Germinal center (tissue), 1 donor: ENCODE measurements at places on chromosomes 6 and 20.

- no peak for DNase-seq
Observed at GRCh38 chr20:2261046-2261485, 34.7 kb upstream of the TGM3 start.

DNA sequence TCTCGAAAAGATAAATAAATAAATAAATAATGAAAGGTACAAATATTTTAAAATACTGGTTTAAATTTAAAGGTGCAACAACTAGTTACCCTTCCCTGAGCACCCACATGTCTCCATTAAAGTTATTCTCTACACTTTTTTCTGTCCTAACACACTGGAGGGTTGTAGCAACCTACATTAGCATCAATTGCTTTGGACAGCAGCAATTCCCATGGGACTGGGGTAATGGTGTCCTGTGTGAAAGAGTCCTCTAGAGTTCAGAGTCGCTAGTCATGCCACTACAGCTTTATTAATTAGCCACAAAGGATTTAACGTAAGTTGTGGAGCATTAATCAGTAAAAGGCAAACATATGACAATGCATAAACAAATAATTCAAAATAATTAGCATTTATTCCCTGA lies 14.1 kb upstream of the CD24 start:
- no peak for DNase-seq

- no peak for DNase-seq
Observed at GRCh38 chr6:130558131-130558530, 192.3 kb downstream of the TMEM200A start.

DNA sequence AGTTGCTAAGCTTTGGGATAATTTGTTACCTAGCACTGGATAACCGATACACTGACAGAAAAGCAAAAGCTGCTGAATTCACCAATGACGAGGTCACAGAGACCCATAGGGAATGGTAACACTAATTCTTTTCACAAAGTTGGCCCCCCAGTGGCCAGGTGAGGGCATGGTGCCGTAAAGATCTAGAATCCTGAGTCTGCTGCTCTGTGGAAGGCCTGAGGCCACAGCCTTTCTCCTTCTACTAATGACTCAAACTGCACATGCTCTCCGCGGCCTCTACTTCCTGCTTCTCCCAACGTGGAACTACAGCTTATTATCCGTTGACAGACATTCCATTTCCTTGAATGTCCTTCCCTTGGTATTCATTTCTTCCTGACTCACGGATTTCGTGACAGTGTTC lies 127.1 kb downstream of the OPRM1 start:
- DNase-seq, result no peak

DNA sequence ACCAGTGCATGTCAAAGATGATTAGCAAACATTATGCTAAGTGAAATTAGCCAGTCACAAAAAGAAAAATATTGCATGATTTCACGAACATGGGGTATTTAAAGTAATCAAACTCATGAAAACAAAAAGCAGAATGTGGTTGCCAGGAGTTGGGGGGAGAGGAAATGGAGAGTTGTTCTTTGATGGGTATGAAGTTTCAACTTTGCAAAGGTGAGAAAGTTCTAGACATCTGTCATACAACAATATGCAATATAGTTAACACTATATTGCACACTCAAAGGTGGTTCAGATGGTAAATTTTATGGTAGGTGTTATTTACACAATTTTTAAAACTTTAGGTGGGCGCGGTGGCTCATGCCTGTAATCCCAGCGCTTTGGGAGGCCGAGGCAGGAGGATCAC lies 13.4 kb upstream of the GCNT2 start:
- DNase-seq, result no peak

- no peak for DNase-seq
Observed at GRCh38 chr6:129252377-129253071, 369.6 kb downstream of the LAMA2 start.

DNA sequence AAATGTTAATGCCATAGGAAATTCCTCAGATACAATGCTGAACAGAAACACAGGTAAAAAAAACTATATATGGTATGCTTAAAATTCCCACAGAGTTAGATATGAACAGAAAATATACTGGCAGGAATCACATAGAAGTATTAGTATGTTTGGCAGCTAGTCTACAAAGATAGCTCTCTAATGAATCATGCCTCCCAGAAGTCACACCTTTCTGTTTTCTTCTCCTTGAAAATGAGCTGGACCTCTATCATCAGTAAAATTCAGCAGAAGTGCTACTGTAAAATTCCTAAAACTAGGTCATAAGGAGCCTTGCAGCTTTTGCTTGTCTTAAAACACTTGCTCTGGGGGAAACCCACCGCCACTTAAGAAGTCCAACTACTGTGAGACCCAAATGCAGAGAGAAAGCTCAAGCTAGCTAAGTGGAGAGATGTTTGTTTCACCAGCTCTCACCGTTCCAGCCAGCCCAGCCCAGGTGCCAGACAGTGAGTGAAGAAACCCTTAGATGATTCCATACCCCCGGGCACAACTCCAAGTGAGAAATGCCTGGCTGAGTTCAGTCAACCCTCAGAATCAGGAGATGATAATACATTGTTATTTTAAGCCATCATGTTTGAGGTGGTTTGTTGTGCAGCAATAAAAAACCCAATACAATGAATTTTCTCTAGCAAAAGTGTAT lies 43.0 kb downstream of the TSPYL4 start:
- DNase-seq, result no peak

DNA sequence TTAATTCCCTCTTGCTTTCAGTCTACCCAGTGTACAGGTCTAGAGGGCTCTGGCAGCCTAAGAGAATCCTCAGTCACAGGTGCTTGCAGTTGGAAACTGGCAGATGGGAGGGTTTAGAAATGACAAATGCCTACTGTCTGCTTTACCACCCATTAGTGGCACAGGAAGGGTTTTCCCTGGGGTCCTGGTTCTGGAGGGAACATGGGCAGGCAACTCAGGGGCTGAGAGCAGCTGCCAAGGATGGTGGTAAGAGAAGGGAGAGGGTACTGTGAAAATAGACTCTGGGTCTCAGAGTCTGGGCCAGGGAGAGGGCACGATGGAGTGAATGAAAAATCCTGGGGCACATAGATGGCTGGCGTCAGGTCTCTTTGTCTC lies 103.5 kb downstream of the TCP11 start:
- DNase-seq, result no peak
